ENCODE measurements at places on chromosomes 1 and 21. TPM values are rescaled to one million over a fixed set of nuclear protein-coding genes. Genes with fewer than 3 reads are reported as not detected.

Gene ALX3
- total RNA-seq, result not detected

Gene IGSF3
- total RNA-seq, result 0.35 TPM

Gene MX1
- 6.7 TPM for total RNA-seq

Gene NDUFV3
- 51.7 TPM for total RNA-seq

Gene FCAMR
- total RNA-seq, result not detected

Gene MEX3A
- 0.58 TPM for total RNA-seq

Gene SPRR2F
- total RNA-seq, result not detected

Gene DENND2C
- 0.89 TPM for total RNA-seq

Gene CD52
- total RNA-seq, result not detected

Gene REN
- 1.1 TPM for total RNA-seq

Gene CR1
- total RNA-seq, result not detected

Gene RGSL1
- total RNA-seq, result not detected

Gene NMNAT2
- total RNA-seq, result 0.53 TPM

Gene OR2L8
- not detected for total RNA-seq

Gene AGTRAP
- total RNA-seq, result 104 TPM

Gene WNT9A
- total RNA-seq, result 0.29 TPM

Gene CLDN8
- total RNA-seq, result not detected

Gene NTMT2
- not detected for total RNA-seq

Gene OR2T35
- total RNA-seq, result not detected

Gene C1orf105
- not detected for total RNA-seq

Gene LY9
- total RNA-seq, result not detected

Gene EPHA8
- not detected for total RNA-seq

Gene FAM72D
- total RNA-seq, result 0.86 TPM

Gene EPB41
- 6.2 TPM for total RNA-seq

Gene LCA5L
- total RNA-seq, result 2.3 TPM

Gene DNALI1
- 9.6 TPM for total RNA-seq

Gene RIMKLA
- total RNA-seq, result not detected

Gene FTCD
- total RNA-seq, result not detected
